ENCODE measurements at places on chromosomes 16 and 17.

DNA sequence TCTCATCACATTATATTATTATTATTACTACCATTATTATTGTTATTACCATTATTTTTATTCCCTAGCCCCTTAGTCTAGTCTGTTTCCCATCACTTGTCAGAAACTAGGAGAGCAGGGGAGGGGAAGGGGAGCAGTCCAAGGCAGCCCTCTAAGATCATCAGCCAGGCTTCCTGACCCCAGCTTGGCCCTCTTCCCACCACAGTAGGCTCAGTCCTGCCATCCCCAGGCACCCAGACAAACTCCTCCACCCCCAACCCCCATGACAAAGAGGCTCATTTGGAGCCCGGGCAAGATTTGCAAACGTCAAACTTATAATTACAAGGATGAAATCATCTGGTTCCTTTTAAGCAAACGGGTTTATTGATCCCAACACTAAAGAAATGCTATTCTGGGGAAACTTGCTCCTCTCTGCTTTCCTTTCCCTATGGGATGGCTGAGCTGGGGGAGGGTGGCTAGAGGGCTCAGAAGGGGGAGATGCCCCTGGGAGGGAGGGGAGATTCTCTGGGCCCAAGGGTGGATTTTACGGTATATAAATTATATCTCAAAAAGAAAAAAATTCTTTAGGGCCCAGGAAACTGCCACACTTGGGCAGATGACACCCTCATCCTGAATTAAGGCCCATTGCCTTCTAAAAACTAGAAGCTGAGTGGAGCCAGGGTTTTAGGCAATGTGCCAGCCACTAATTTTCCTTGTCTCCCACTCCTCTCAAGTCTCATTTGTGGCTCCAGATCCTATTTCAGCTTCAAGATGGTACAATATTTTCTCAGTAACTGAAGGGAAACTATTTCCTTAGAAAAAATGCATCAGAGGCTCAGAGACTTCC lies 4.4 kb upstream of the CBFB start:
- DNase-seq: no peak

- DNase-seq: no peak
These were observed 1.8 kb downstream of the COG1 start for GRCh38 chr17:73194514-73195222.

DNA sequence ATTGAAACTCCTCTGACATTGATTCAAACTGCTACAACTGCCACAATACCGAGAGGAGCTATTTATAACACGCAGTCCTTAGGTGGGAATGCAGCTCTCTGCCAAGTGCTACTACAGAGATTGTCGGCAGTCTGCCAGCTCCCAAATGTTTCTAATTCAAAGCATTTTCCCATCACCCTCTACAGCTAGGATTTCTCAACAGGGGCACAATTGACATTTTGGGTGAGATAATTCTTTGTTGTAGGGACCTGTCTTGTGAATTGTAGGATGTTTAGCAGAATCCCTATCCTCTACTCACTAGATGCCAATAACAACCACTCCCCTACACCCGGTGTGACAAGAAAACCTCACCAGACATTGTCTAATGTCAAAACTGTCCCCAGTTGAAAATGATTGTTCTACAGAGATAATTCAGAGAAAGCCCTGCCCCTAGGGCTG lies 7.8 kb upstream of the N4BP1 start:
- no peak for DNase-seq

DNA sequence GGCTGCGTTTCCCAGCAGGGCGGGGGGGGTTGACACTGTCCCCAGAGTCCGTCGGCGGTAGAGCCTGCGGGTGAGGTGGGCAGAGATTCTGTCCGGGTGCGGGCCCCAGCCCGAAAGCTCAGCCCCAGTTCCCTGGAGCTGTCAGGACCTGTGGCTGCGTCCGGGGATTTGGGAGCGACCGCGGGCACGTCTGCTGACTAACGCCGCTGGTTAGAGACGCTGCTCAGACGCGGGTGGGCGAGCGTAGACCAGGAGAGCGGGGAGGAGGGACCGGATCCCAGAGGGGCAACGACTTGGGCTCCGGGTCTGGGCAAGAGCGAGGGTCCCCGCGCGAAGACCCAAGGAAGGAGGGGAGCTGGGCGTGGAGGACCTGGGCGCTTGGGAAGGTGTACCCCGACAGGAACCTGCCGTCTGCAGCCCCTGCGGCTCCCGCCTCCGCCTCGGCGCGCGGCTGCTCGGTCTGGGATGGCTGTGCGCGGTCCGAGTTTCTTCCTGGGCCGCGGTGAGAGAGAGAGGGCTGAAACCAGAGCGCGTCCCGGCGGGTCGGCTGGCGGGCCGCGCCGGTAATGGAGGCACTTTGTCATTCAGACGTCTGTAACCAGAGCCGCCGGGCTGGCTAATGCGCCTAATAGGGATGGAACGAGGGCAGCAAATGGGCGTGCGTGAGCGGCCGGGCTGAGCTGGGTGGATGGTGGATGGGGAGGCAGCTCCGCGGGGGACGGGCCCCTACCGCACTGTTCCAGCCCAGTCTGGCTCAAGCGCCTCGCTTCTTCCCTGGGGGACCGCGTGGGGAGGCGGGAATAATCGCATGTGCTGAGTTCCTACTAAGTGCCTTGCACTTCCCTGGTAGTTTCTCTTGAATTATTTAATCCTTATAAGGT lies 2.3 kb downstream of the NGFR start:
- peak; percentile 19 for DNase-seq

DNA sequence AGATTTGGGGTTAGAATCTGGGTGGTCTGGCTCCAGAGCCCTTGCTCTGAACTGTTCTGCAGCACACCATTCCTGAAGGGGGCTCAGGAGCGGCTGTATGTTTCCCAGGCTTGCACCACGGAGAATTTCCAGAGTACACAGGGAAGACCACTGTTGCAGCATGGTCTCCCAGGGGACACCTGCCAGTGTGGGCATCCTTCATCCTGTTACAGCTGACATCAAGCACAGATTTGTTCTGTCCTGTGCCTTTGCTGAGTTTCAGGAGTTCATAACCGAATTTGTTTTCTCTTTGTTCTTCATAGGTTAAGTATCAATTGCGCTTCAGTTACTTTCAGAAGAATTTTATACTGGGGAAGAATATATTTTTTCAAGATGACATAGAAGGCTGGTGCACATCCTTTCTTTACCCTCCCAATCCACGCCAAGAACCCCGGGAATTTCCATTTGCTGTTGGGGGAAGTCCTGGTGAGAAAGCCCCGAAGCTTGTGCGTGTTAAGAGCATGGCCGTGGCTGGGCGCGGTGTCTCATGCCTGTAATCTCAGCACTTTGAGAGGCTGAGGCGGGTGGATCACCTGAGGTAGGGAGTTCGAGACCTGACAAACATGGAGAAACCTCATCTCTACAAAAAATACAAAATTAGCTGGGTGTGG lies 26.3 kb upstream of the ABCA3 start:
- DNase-seq: no peak

- no peak for DNase-seq
These were observed 9.1 kb downstream of the ASIC2 start for GRCh38 chr17:33284022-33284421.

GRCh38 chr16:1153480-1154160 lies 714 bp downstream of the CACNA1H start:
- DNase-seq: no peak

DNA sequence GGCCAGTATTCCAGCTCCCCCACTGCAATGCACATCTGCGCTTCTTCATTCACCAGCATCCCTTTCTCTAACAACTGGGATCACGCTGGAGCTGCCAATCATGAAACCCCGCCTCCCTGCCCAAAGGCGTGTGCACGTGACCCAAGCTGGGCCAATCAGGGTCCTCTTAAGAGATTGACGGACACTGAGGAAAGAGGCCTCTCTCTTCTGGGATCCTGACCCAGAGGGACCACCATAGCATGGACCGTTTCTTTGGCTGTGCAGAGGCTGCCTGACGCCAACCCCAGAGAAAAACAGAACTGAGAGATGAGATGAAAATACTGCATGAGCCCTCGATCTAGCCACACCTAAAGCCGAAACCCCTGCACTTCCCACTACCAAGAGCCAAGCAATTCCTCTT lies 32.0 kb downstream of the COTL1 start:
- DNase-seq: no peak

- no peak for DNase-seq
These were observed 11.8 kb downstream of the CDC27 start for GRCh38 chr17:47177261-47177660.

GRCh38 chr16:1295465-1295864 lies 14.0 kb upstream of the UBE2I start:
- DNase-seq: no peak

DNA sequence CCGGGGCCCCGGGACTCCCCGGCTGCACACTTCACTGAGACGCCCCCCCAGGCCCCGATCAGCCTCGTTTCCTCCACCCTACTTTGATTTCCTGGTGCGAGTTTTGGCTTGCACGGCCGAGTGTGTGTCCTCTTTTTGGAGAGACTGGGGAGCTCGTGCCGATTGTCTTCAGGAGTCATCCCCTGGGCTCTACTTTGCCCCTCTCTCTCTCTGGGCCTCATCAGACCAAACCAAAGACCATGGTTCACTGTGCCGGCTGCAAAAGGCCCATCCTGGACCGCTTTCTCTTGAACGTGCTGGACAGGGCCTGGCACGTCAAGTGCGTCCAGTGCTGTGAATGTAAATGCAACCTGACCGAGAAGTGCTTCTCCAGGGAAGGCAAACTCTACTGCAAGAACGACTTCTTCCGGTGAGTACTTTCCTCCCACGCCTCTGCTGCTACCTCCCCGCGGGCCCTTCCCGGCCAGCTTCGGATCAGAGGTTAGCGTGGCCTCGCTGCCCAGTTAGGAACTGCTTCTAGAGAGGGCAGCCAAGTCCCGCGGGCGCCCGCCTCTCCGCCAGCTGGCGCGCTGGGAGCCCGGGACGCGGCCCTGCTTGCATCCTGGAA lies 787 bp downstream of the LHX1 start:
- peak; percentile 49 for DNase-seq

DNA sequence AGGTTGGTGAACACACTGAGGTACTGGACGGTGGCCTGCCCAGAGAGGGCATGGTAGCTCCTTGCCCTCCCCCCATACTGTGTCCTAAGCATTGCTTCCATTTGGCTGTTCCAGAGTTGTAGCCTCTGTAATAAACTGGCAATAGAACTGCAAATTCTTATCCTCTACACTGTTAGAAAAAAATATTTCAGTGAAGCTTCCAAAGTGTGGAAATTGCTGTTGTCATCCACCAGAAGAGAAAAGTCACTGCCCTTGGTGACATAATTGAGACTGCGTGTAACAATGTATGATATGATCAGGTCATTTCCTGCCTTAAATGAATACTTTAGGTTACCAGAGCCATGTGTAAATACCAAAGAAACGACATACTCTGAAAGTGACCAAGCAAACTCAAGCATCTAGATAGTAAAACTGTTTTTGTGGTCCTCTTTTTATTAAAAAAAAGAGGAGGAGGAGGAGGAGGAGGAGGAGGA lies 65.9 kb downstream of the CEP95 start:
- DNase-seq: no peak

GRCh38 chr16:85521552-85522307 lies 91.4 kb upstream of the GSE1 start:
- DNase-seq: no peak

DNA sequence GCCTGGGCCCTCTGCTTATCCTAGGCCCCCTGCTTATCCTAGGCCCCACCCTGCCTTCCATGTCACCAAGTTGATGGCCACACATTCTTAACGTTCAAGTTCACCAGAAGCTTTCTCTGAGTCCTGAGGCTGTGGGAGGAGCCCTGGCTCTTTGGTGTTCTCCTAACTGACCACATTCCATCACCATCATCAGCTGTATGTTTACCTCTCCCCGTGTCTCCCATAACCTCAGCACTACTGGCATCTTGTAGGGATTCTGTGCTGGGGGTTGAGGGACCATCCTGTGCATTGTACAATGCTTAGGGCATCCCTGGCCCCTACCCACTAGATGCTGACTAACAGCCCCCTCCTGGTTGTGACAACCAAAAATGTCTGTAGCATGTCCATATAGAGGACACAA lies 99.3 kb downstream of the NDE1 start:
- no peak for DNase-seq

DNA sequence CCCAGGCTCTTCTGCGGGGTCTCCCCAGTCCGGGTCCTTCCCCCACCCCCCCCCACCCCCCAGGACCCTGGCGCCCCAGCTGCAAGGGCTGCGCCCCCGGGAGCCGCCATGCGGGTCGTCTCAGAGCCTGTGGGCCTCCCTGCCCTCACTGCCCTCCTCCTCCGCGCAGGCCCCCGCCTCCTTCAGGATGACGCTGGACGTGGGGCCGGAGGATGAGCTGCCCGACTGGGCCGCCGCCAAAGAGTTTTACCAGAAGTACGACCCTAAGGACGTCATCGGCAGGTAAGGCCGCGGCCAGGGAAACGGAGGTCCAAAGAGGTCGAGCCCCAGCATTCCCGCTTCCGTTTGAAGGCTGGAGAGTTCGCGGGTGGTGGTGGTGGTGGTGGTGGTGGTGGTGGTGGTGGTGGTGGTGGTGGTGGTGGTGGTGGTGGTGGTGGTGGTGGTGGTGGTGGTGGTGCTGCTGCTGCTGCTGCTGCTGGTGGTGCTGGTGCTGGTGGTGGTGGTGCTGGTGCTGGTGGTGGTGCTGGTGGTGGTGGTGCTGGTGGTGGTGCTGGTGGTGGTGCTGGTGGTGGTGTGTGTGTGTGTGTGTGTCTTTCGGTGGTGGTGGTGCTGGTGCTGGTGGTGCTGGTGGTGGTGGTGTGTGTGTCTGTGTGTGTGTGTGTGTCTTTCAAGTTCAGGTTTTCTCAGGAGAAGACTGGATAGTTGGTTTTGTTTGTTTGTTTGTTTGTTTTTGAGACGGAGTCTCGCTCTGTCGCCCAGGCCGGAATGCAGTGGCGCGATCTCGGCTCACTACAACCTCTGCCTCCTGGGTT lies 615 bp downstream of the PHKG2 start:
- peak; percentile 43 for DNase-seq

GRCh38 chr16:60553090-60553757 lies 1483.0 kb downstream of the CDH8 start:
- no peak for DNase-seq

- DNase-seq: peak; percentile 23
These were observed 9.5 kb upstream of the UNK start for GRCh38 chr17:75774991-75775668.

DNA sequence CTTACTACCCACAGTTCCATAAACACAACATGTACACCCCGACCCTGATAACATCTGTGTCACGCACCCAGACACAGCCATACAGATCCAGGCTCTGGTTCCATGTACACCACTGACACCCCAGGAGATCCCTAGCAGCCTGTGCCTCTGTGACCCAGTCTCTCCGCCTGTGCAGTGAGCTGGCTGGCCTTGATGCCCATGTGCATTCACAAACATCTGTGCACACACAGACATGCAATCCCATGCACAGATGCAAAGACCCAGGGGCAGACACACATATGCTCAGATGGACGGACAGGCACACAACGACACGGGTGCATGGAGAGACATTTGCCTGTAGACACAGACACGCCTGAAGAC lies 4.1 kb downstream of the CCDC102A start:
- no peak for DNase-seq

- DNase-seq: no peak
These were observed 373.7 kb upstream of the SALL1 start for GRCh38 chr16:51524555-51525373.

GRCh38 chr17:65446838-65447526 lies 114.5 kb downstream of the AXIN2 start:
- DNase-seq: no peak

Measured in activated CD4-positive, alpha-beta T cell treated with anti-CD3 and anti-CD28 coated beads for 48 hours (primary cell).